Activated CD8-positive, alpha-beta memory T cell treated with anti-CD3 and anti-CD28 coated beads for 24 hours (primary cell): ENCODE measurements at places on chromosomes 13 and 19.

DNA sequence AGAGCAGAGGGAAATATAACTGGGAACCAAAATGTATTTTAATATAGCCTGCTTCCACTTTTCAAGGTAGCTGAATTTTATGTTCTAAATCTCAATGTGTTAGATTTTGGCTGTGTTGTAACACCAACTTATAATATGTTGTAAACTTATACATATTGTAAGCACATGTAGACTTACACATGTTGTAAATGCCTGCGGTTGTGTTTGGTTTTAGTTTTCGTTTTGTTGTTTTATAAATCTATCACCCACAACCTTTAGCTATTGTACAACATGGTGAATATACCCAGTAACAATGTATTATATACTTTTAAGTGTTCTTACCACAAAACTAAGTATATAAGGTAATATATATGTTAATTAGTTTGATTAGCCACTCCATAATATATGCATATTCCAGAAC lies 15.6 kb downstream of the KCTD4 start:
- DNase-seq: no peak

- DNase-seq: no peak
Measured at GRCh38 chr19:9917321-9917720, 19.0 kb downstream of the OLFM2 start.

DNA sequence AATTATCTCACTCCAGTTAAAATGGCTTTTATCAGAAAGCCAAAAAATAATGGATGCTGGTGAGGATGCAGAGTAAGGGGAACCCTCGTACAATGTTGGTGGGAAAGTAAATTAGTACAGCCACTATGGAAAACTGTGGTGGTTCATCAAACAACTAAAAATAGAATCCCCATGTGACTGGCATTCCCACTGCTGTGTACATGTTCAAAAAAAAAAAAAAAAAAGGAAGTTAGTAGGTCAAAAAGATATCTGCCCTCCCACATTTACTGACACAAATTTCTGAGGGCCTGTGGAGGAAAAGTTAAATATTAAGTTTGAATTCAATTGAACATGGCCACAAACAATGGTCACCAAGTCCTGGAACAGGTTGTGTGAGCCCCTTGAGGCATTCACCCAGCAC lies 9.8 kb upstream of the ZSCAN5A start:
- DNase-seq: no peak

- DNase-seq: no peak
Measured at GRCh38 chr13:59346999-59347723, 816.6 kb downstream of the DIAPH3 start.

DNA sequence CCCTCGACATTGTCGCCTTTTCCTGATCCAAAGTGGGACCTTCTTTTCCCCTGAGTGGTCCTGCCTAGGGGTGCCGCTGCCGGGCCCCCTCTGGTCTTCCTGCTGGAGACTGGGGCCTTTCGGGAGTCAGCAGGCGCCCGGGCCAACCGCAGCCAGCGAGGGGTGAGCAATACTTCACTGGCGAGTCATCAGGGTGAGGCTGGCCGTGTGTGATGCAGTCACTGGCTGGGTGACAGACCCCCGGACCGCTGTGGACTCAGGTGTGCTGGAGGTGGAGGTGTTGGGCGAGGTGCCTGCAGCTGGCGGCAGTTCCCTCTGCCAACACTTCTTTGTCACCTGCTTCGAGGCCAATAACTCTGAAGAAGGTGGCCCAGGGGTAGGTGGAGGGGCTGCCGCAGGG lies 1.5 kb upstream of the CGB5 start:
- no peak for DNase-seq

DNA sequence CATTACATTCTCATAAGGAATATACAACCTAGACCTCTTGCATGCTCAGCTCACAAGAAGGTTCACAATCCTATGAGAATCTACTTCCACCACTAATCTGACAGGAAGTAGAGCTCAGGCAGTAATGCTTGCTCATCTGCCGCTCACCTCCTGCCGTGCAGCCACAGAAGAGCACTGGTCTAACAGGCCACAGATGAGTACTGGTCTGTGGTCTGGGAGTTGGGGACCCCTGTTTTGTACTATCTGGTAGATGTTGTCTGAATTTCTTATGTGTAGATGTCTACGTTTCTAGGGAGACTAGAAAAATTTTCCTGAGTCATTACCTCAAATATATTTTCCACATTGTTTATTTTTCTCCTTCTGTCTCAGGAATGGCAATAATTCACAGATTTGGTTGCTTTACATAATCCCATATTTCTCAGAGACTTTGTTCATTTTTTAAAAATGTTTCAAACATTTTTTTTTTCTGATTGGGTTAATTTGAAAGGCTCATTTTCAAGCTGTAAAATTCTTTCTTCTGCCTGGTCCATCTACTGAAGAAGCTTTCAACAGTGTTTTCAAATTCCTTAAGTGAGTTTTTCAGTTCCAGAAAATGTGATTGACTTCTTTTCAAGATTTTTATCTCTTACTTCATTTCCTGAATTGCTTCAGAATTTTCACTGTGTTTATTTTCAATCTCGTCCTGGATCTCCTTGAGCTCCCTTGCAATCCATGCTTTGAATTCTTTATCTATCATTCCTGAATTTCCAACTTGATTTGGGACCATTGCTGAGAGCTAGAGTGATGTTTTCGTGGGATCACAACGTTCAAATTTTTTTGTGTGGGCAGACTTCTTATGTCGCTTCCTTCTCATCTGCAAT lies 1322.2 kb downstream of the PCDH9 start:
- no peak for DNase-seq

DNA sequence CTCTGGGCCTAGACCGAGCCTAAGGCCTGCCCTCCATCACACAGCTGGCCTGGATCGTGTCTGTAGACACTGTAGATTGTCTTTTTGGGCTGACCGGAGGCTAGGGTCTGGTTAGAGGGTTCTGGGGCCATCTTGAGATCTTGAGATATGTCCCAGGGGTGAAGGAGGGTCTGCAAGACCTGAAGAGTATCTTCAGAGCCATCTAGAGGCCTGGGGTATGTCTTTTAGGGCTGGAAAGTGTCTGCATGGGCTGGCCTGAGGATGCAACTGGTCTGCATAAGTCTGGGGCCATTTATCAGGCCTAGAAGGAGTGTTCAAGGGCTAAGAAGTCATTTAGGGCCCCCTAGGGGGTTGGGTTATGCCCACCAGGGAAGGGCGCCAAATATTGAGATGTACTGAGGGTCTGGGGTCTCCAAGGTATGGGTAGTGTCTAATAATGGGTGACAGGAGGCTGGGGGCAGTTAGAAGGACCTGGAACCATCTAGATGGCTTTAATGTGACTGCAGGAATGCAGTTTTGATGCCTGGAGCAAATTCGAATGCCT lies 555 bp downstream of the SCAF1 start:
- DNase-seq: no peak

- DNase-seq: no peak
Measured at GRCh38 chr19:5102520-5102919, 133.6 kb downstream of the KDM4B start.

DNA sequence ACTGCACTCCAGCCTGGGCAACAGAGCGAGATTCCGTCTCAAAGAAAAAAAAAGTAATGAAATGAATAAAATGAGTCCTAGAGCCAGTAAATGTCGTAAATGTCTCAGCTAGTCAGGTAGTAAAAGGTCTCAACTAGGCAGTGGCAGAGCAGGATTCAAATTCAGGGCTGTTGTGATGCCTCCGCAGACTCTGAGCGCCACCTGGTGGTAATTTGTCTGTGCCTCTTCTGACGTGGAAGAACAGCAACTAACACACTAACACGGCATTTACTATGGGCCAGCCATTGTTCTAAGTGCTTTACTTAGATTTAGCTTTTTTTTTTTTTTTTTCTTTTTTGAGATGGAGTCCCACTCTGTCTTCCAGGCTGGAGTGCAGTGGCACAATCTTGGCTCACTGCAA lies 30.2 kb downstream of the CYP2F1 start:
- DNase-seq: peak; percentile 92

DNA sequence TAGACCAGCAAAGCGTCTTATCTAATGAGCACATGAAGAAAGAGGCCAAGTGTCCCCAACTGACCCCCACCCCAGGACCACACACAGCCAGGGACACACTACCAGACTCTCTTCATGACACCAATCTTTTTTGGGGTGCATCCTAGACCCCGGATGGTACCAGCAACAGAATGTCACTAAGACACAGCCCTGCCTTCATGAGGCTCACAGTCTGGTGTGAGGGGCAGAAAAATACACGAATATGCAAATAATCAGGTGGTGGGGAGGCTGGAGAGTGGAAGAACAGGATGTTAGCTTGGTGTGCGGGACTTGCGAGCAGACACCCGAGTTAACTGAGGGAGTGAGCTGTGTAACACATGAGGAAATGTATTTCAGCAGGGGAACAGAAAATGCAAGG lies 17.5 kb downstream of the AKT2 start:
- DNase-seq: no peak

- DNase-seq: no peak
Measured at GRCh38 chr13:110911880-110912279, 3.0 kb downstream of the ANKRD10 start.

DNA sequence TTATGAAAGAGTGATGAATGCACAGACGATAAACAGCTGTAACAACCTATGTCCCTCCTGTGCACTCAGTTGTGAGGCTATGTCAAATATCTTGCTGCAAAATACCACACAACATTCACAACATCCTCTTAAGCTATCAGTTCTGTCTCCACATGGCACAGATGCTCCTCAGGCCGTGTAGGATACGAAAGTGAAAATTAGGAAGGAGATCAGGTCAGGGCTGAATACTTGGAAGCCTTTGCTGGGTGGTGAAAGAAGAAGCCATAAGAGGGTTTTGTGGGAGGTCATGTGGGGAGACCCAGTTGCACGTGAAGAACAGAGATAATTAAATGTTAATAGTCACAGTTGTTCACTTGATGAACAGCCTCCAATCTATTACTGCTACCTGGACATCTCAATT lies 58.9 kb downstream of the RXFP2 start:
- no peak for DNase-seq

- no peak for DNase-seq
Measured at GRCh38 chr13:105984236-105984635, 551.2 kb downstream of the EFNB2 start.

- peak; percentile 97 for DNase-seq
Measured at GRCh38 chr19:56403764-56404704, at the start of gene ZNF583. ZNF583 (plus strand) TSS chr19:56404332; CDS start chr19:56407115, 2,783 bp downstream.

DNA sequence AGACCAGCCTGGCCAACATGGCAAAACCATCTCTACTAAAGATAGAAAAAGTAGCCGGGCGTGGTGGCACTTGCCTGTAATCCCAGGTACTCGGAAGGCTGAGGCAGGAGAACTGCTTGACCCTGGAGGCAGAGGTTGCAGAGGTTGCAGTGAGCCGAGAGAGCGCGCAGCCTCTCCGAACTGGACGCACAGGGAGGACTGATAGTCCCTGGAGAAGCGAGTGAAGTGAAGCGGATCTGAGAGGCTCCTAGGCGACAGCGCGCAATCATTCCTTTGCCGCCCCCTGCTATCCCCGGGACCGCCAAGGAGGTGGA lies 233 bp downstream of the ZNF561 start:
- DNase-seq: no peak

DNA sequence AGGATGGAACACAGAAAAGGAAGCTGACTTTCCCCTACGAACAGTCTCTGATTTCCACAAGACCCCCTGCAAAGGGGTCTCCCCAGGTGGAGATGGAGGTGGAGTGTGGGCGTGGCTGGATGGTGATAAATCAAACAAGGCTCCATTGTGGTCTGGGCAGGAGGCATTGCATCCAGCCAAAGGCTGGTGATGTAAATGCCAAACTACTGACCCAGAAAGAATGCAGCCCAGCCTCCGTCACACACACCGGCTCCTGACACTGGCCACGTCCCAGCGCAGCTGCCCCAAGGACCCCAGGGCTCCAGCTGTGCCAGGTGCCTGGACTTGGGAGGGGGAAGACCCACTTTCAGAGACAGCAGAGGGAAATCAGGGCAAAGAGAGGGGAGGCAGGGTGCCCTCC lies 6.3 kb downstream of the SLC7A1 start:
- DNase-seq: no peak

GRCh38 chr13:24709186-24709913 lies 29.1 kb downstream of the ATP12A start:
- peak; percentile 75 for DNase-seq

GRCh38 chr13:29689548-29689947 lies 94.1 kb upstream of the SLC7A1 start:
- DNase-seq: no peak

GRCh38 chr19:9906475-9907087 lies 29.7 kb downstream of the OLFM2 start:
- DNase-seq: no peak

- DNase-seq: peak; percentile 9
Measured at GRCh38 chr13:45406421-45406820, 11.8 kb downstream of the SLC25A30 start.

- DNase-seq: peak; percentile 77
Measured at GRCh38 chr13:19862481-19863313, 752 bp downstream of the ZMYM5 start.

GRCh38 chr19:45276284-45276687 lies 25.2 kb downstream of the MARK4 start:
- DNase-seq: no peak

DNA sequence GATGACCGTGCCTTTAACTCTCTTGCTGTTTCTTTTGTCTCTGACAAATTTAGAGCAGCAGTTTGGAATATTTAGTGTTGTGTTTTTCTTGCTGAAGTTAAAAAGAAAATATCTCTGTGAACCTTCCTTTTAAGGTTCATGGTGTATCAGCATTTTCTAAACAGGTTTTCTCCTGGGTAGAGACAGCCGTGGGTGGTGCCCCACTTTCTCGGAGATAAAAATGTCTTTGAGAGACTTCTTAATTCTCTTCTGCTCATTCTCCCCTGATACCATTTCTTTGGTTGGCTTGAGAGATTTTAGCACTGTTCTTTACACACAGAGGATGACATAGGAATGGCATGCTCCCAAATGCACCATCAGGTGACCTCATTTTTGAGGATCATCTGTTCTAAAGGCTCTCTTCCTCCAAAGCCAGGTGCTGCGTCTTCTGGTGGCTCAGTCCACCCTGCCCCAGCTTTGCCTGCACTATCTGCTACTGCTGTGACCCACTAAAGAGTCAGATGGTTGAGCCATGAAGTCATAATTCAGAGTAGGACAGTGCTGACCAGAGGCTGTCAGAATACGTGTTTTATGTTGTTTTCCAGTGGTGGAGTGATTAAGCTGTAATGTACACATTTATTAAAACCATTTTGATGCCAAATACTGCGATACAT lies 90.3 kb upstream of the SLC10A2 start:
- DNase-seq: no peak

DNA sequence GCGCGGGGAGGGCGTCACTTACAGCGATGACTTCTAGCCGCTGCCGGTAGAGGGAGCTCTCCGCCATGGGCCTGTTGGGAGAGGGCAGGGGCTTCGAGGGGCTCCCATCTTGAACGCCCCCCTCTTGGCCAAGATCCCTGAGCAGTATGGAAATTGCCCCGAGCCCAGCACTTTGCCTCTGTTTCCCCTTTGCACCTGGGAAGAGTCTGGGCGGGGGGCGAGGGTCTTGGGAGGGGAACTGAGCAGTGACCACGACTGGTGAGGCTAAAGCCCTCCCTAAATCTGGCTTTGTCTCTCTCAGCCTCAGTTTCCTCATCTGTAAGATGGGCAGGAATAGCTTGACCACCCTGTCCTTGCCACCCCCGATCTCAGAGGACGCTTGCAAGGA lies 2.8 kb downstream of the PALM3 start:
- peak; percentile 78 for DNase-seq

DNA sequence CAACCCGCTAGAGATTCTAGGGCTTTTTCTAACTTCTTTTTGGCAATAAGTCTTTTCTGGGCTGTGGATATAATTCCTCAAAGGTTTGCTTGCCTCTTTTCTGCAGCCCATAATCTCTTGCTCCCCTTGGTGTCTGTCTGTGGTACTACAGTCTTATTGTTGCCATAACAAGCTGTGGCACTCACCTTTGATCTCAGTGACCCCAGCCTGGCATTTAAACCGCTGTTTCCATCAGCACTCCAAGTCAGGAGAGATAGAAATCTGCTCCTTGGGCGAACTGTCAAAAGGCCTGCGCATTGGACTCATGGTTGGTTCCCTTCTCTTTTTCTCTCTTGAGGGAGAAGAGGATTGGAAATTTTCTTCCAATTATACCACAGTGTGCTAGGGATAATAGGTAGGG lies 14.5 kb upstream of the MPHOSPH8 start:
- DNase-seq: no peak
